ENCODE measurements at places on chromosomes 1 and 21.

GRCh38 chr1:246271516-246271915 is 235.6 kb downstream of the SMYD3 start:
- DNase-seq = no peak

DNA sequence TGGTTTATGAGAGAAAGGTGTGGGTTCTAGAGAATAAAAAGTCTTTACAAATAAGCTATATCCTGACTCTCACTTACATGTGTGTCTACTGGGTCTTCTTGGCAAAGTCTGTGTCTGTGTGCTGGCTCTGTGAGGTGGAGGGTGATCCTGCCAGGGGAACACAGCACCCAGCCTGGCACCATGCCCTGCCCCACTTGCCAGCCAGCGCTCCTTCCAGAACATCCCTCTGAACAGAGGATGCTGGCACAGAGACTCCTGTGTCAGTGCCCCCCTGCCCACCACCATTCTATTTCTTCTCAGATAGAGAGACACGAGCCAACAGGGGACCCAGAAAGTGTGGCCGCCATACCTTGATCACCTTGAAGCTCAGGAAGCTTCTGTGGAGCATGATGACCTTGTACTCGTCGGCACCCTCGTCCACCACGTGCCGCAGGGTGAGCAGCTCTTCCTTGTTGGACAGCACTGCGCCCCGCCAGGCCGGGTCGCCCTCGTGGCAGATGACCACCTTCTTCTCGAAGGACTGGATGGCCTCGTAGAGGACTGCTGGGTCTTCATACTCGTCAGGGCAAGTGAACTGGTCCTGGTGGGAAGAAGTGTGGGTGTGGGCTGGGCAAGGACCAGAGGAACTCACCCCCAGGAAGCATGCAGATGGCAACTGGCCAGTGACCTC is 49.7 kb downstream of the NTPCR start:
- no peak for DNase-seq

GRCh38 chr1:233569636-233570035 is 44.3 kb upstream of the KCNK1 start:
- DNase-seq = no peak

- no peak for DNase-seq
These were observed 2.8 kb downstream of the PI4KB start for GRCh38 chr1:151324390-151324930.

DNA sequence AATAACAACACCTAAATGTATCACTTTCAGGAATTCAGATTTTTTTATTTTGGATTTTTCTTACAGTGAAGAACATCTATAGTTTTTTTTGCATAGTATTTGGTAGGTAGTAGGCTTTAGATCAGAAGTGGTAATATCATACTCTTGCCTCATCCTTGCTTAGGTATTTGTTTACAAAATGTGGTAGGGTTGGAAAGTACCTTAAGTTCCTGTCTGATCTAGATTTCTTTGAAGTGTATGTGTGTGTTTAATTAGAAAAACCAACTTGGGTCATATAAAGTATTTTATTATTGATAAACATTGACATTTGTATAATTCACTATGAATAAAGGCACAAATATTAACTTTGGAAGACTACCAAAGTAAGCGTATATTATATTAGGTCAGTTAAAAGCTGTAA is 85.3 kb upstream of the GPR88 start:
- DNase-seq = no peak

DNA sequence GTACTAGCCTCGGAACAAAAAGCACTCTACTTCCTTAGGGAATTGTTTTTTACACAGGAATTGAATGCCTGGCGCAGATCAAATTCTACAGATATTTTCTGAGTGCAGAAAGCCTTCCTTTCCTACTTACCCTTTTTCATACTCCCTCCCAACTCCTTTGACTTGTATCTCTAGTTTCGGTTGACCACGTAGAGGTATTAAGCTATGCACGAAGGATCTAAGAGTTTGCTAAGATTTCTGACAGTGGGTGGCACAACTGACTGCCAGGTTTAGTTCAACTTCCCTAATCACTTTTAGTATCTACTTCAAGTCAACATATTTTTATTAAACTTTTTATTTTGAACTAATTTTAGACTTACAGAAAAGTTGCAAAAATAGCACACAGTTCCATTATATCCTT is 5.0 kb downstream of the TOR1AIP2 start:
- DNase-seq = no peak

DNA sequence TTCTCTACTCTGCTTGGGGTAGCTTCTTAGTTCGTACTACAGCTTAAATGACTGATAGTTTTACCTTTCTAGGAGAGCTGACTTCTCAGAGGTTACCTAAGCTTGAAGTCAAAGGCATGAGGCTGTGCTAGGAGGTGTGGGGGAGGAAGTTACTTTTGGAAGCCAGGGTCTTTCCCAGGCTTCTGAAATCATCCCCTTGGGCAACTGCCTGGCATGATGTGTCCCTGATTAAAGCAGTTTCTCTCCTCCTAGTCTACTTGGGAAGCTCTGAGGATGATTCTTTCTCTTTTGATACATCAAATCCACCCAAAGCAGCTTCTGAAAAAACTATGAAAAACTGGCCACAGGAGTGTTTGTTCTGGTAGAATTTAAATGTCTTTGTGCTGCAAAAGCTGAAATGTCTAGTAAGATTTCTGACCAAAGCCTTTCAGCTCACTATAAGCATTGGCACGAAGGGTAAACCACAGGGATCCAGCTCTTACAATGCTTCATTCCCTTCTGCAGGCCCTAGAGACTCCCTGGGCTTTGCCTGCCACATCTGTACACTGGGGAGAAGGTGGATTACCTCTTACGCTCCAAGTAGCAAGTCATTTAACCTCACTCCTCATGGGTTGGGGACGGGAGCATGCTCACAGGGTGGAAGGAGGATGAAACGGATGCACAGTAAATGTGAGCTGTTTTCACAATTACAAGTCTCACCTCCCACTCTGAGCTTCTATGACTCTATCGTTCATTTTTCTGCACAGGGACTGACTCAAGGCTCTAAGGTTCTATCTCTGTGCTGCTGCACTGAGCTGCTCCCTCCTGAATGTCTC is 59.6 kb downstream of the RUNX1 start:
- no peak for DNase-seq

- DNase-seq = no peak
These were observed 37.5 kb downstream of the TRAPPC10 start for GRCh38 chr21:44049606-44050005.
